ENCODE measurements at places on chromosomes 13 and 19. TPM values are rescaled to one million over a fixed set of nuclear protein-coding genes. Genes with fewer than 3 reads are reported as not detected.

GRCh38 chr13:77779552-77780272, 82.2 kb downstream of the SLAIN1 start:
- no peaks in the 10 kb centered on the region for H3K27me3 ChIP-seq
- H3K4me1 ChIP-seq = no peaks in the 10 kb centered on the region
- DNase-seq = no peak
- H3K36me3 ChIP-seq = no peaks in the 10 kb centered on the region
- H3K27ac ChIP-seq = no peak overlapping the region

GRCh38 chr13:64057372-64058020, 2641.8 kb upstream of the PCDH20 start:
- H3K36me3 ChIP-seq = no peaks in the 10 kb centered on the region
- no peak for DNase-seq
- H3K4me1 ChIP-seq = no peaks in the 10 kb centered on the region
- no peak overlapping the region for H3K4me3 ChIP-seq
- no peak overlapping the region for H3K27ac ChIP-seq

- H3K4me3 ChIP-seq = no peak overlapping the region
- peaks cover 20% of the 10 kb centered on the region for H3K36me3 ChIP-seq
- H3K27ac ChIP-seq = no peak overlapping the region
- no peaks in the 10 kb centered on the region for H3K4me1 ChIP-seq
Observed at GRCh38 chr19:53109527-53109926, 6.3 kb upstream of the ZNF160 start.

DNA sequence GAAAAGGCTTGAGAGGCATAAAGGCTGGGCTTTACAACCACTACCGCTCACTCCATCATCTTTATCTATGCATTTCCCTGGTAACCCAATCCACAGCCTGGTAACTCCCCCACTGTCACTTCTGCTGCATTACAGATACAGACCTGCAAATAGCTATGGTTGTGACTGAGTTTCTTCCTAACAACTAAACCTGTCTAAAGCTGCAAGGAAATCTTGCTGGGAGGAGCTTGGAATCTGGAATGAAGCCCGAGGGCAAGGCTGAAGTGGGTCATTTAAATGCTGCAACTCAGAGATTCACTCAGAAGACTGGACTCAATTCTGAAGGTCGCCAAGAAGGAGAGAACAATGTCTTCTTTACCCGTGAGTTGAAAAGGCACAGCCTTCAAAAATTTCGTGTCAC, at the start of gene LGALS13:
Gene LGALS13 (plus strand): TSS at position 301 of the 400 bp plus-strand sequence. CDS start 45 bp downstream, at position 346.
- no peak for DNase-seq
- no peaks in the 10 kb centered on the region for H3K4me1 ChIP-seq
- no peaks in the 10 kb centered on the region for H3K27me3 ChIP-seq
- no peaks in the 10 kb centered on the region for H3K36me3 ChIP-seq

GRCh38 chr13:78497702-78498355, 105.5 kb downstream of the POU4F1 start:
- H3K4me1 ChIP-seq = no peaks in the 10 kb centered on the region
- H3K27ac ChIP-seq = no peak overlapping the region
- no peak overlapping the region for H3K4me3 ChIP-seq
- H3K36me3 ChIP-seq = no peaks in the 10 kb centered on the region

DNA sequence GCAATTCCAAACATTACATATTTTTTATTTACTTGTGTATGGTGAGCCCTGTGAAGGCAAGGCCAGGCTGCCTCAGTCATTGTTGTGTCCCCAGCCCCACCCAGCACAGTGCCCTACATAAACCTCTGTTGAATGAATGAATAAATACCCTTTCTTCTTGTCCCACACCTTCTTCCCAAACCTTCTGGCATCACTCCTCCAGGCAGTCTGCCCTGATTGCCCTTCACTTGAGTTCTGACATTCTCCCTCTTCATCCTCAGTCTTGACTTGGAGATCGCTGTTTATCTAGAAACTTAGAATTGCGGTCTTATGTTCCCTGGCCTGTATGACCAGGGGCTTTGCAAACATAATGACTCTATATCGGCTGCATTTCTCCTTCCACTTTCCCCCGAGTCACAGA, 5.2 kb upstream of the OPA3 start:
- no peaks in the 10 kb centered on the region for H3K27me3 ChIP-seq
- no peak overlapping the region for H3K27ac ChIP-seq
- no peaks in the 10 kb centered on the region for H3K4me1 ChIP-seq
- no peak for DNase-seq

DNA sequence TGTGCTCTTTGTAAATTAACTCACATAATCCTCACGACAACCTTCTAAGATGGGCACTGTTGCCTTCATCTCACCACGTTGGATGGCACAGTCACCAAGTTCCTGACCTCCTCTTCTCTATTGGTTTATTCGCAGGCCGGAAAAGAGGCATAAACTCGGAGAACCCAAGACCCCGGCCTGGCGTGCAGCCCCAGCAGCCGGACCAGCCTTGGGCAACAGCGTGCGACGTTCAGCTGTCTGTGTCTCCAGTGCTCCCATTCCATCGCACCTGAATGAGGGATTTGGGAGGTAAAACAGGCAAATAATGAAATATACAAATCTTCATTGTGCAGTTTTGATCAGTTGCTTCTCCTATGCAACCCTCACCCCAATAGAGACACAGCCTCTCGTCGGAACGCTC, 34.5 kb upstream of the GAS6 start:
- H3K36me3 ChIP-seq = no peaks in the 10 kb centered on the region
- H3K4me3 ChIP-seq = no peak overlapping the region
- no peaks in the 10 kb centered on the region for H3K27me3 ChIP-seq
- peaks cover 5% of the 10 kb centered on the region for H3K4me1 ChIP-seq
- peak overlapping the region; percentile 53 for H3K27ac ChIP-seq

GRCh38 chr13:30675717-30676116, 58.0 kb downstream of the USPL1 start:
- DNase-seq = no peak
- no peaks in the 10 kb centered on the region for H3K4me1 ChIP-seq
- H3K4me3 ChIP-seq = no peak overlapping the region
- H3K27me3 ChIP-seq = no peaks in the 10 kb centered on the region
- H3K27ac ChIP-seq = peak overlapping the region; percentile 34
- H3K36me3 ChIP-seq = no peaks in the 10 kb centered on the region

Gene KIR2DL1
- not detected for total RNA-seq

Gene KCNN4
- 2.3 TPM for total RNA-seq

Gene PLIN3
- total RNA-seq = 84.3 TPM

Gene GPR18
- not detected for total RNA-seq

All from ascending aorta (tissue), 2 donors.